ENCODE measurements at places on chromosomes 11 and 22.

DNA sequence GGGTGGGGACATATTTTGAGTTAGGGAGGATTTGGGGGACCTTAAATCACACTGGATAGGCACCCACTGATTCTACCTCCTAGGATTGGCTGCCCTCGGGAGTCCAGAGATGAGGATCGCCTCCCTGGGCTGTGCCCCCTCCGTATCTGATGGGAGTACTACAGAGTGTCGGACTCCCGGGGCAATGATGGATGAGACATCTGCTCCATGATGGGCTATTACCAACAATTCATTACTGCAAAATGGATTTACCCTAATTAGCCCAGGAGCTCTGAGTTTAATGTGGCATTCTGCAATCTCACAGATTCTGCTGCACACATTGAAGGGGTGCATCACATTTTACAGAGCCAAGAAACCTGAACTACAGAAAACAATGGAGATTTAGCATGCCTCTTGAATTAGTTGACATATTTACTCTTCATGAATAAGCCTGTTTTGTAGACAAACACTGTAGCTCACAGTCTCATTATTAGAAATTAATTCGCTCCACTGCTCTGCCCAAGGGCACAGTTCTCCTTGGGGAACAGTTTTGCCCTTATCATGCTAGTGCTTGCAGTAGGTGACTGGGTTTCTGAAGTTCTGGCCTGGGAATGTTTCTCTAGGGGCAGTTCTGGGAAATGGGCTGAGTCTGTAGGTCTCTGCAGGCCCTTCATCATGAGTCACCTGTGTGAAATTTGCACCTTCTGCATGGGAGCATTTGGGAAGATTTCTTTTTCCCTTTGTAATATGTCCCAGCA, 217.1 kb upstream of the PLET1 start:
- no peak for DNase-seq

DNA sequence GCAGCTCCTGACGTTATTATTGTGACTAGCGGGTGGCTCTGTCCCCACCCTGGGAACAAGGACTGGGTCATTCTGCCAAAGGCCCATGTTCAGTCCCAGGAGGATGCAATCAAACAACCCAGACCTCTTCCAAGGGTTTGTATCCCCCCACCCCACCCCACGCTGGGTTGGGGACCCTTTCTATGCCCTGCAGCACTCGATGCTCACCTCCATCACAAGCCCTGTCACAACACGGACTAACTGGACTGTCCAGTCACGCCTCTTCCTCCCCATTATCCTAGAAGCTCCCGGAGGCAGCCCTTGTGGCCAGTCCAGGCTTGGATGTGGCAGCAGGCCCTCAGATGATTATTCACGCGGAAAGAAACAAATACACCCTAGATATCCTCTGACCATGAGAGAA, 3.7 kb downstream of the SHANK2 start:
- DNase-seq: no peak

GRCh38 chr22:19849835-19850762, 4.6 kb downstream of the GNB1L start:
- no peak for DNase-seq

GRCh38 chr11:10917802-10918201, 59.9 kb upstream of the ZBED5 start:
- no peak for DNase-seq

DNA sequence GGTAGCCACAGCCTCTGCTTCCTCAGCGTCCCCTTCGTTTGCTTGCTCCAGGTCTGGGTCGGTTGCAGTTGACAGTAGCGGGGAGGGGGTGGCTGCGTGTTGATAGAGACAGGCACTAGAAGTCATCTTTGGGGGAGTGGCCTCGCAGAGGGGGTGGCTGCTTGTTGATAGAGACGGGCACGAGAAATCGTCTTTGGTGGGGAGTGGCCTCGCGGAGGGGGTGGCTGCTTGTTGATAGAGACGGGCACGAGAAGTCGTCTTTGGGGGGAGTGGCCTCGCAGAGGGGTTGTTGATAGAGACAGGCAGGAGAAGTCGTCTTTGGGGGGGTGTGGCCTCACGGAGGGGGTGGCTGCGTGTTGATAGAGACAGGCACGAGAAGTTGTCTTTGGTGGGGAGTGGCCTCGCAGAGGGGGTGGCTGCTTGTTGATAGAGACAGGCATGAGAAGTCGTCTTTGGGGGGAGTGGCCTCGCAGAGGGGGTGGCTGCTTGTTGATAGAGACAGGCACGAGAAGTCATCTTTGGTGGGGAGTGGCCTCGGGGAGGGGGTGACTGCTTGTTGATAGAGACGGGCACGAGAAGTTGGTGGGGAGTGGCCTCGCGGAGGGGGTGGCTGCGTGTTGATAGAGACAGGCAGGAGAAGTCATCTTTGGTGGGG, 328.3 kb downstream of the TBC1D22A start:
- DNase-seq: no peak

- no peak for DNase-seq
Measured at GRCh38 chr11:69267395-69267805, 26.6 kb upstream of the MYEOV start.

- no peak for DNase-seq
Measured at GRCh38 chr22:49550141-49550430, 277.6 kb downstream of the BRD1 start.

DNA sequence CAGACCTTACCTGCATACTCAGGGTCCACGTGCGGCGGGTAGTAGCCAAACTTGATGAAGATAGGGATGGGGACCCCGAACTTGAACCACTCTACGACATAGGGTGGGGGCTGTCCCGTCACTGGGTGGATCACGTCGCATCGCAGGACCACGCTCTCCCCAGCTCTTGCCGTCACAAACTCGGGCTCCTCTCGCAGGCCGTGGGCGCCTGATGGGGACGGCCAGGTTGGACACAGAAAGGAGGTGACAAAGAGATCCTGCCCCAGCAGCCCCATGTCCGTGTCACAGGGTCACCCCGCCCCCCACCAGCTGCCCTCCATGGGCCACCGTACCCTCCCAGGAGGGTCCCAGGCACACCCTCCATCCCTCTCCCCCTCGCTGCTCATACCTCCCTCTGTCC, 10.7 kb downstream of the IGSF9B start:
- no peak for DNase-seq

- DNase-seq: no peak
Measured at GRCh38 chr11:95764267-95764898, 25.2 kb downstream of the FAM76B start.

DNA sequence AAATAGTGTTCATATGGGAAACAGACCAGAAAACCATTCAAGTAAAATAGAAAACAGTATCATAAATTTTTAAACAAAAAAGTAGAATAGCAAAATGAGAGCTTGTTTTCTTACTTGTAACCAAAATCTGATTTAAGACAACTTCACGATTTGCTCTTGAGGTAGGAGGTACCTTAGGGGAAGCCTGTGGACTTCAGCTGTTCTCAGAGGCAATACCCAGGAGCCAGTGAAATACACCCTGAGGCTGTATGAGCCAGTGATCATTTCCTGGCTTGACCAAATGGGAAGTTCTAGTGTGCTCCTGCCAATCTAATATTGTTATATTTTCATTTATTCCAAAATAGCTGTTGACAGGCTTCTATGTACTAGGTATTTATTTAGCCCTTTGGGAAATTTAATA, 104.8 kb downstream of the ARHGAP42 start:
- DNase-seq: no peak

DNA sequence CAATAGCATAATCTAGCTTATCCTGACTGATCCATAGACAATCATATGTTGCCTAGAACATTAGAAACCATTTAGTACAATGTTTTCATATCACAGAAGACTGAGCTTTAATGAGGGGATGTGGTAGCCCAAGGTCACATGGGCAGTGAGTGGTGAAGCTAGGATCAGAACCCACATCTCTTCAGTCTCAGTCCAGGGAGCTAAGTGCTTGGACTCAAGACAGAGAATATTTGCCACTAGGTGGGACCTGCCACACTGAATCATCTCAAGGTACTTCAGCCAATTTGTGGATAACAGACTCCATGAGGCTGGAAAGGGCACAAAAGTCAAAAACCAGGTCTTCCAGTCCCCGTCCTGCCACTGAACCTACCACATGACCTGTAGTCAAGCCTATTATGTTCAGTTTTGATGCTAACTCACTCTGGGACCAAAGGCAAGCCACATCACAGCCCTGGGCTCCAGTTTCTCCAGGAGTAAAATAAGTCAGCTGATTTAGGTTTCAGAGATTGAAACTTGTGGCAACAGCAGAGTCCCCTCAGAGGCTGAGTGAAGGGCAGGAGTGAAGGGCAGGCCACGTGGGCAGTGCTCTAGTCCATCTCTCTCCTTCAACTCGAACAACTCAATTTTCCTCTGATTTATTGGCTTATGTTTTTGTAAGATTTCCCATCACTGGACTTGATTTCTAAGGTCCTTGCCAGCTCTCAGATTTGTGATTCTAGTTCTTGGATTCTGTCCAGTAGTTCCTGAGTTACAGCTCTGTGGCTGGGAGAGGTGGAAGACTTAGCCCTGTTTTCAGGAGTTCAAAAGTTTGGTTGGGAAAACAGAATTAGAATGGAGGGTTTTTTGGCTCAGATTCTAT, 84.6 kb upstream of the PHOX2A start:
- no peak for DNase-seq

- no peak for DNase-seq
Measured at GRCh38 chr11:108960501-108960900, 295.6 kb downstream of the DDX10 start.

- DNase-seq: no peak
Measured at GRCh38 chr22:26597026-26597425, 7.1 kb upstream of the TPST2 start.

DNA sequence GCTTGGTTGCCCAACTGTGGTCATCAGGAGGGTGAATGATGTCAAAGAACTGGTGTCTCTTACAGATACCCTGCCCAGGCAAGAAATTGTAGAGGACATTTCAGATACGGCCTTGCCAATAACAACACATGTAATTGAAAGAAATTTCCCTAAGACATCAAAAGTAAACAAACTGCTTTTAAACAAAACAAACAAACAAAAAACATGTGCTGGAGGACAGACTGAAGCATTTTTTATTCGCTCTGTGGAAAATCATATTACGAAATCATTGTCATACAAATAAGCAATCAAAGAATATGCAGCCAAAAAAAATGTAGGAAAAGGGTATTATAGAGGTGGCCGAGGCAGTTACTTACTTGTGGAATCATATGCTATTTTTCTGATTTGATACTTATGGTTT, 52.1 kb upstream of the MYEOV start:
- DNase-seq: no peak

DNA sequence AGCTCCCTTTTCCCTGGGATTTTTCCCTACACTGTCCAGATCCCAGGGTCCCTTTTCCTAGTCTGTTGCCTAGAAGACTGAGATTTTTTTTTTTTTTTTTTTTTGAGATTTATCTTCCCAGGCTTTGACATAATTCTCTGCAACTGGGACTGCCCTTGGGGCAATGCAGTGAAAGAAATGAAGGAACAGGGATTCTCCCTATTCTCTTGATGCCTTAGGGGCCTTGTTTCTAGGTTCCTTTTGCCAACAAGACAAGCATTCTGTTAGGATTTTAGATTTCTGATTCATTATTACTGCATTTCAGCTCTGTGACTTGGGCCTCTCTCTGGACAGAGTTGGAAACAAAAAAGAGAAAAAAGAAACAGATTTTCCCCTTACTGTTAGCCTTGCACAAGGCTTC, 47.3 kb downstream of the QSER1 start:
- no peak for DNase-seq

DNA sequence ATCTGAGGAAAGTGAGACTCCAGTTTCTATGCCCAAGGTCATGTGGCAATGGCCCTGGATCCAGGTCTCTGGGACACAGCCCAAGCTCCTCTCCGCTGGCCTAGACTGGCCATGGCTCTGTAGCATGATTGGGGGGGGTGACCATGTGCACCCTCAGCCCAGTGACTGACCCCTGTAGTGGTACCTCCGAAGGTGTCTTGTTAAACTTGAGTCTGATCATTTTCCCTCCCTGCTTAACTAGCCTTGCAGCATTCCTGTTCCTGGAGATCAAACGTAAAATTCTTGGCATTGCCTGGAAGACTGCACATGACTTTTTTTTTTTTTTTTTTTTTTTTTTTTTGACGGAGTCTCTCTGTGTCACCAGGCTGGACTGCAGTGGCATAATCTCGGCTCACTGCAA, 1116.0 kb downstream of the TBC1D22A start:
- no peak for DNase-seq

DNA sequence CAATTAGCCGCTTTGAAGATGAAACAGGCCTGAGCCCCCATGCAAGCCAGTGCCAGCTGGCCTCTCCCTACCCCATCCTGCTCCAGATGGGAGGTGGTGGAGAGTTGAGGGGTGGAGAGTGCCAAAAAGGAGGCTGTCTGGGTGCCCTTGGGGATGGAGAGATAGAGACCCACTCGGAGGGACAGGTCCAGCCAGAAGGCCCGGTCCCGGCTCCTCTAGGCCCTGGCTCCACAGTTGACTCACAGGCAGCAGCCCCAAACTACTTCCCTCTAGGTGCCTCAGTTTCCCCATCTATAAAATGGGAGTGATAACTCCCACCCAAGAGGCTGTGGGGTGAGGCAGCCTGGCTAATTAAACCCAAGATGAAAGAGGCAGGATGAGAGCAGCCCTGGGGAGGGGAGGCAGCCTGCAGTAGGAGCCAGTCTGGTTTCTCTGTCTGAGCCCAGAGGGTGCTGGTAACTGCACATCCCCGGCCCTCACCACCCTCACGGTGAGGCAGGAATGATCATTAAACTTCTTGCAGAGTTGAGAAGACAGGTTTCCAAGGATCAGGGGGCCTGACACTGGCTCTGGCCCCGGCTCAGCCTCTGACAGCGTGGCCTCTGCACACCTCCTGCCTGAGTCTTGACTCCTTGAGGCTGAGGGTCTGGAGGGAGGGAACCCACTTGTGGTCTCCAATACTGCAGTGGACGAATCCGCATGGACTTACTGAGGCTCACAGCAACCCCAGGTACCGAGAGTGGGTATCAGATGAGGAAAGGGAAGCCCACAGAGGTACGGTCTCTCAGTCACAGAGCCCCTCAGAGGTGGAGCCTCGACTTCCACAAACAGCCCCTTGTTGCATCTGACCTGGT, 1.4 kb upstream of the AP5B1 start:
- no peak for DNase-seq

DNA sequence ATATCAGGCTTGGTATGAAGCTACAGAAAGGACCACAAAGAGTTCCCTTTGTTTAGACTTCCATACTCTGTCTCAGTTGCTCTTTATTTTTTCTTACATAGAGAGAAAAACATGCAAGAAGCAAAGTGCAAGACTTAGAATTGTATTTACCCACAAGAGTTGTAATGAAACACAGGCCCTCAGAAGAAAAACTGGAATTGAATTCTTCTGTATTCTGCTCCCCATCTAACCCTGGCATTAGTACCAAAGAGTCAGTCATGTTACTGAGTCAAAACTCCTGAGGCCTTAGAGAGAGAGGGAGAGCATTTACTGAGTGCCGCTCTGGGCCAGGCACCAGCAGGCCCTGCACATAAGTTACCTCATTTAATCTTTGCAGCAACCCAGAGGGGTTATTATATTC, 43.9 kb upstream of the DLAT start:
- no peak for DNase-seq

DNA sequence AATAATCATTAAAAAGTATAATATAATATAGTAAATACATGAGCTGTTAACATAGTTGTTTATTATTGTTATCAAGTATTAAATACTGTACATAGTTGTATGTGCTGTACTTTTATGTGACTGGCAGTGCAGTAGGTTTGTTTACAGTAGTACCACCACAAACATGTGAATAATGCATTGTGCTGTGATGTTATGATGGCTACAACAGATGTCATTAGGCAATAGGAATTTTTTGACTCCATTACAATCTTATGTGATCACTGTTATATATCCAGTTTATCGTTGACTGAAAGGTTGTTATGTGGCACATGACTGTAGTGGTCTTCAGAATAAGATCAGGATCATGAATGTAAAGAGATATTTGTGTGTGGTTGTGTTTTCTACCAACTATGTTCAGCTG, 577.8 kb downstream of the JRKL start:
- DNase-seq: no peak

GRCh38 chr11:36165621-36166397, 123.4 kb downstream of the COMMD9 start:
- no peak for DNase-seq

GRCh38 chr11:11857769-11858168, 16.0 kb downstream of the USP47 start:
- DNase-seq: no peak
